Stimulated activated memory B cell treated with anti-CD40 and anti-IgM and Interleukin-4, amounts not matched to agents 10 μg/mL and 1 μg/mL and 100 μg/mL, for 72 hours (primary cell): ENCODE measurements at places on chromosomes 13 and 19.
A peak's percentile ranks its signal among the peaks of the same experiment; 100 is the strongest.

DNA sequence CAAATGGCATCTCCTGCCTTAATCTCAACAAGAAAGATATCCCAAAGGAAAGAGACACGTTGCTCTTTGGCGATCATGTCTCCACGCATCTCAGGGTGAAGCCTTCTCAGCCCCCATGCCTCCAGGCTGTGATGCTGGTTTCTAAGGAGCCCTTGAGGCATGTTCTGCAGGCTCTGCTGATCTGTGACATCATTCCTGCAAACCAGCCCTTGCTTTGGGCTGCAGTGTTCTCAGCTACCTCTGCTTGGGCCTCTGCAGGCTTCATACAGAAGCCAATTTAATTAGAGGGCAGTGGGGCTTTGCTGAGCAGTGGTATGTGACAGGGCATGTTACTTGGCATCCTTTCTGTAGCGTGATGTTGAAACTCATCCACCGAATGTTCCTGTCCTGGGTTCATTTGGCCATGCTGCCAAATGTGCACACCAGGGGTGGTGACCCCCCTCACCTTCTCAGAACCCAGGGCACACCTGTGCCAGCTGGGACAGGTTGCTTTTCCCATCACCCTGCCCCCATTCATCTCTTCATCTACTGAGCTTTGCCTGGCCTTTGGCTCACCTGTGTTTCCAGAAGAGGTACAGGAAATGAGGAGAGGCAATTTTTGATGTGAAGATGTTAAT is 230.9 kb downstream of the TEX29 start:
- no peak for ATAC-seq

GRCh38 chr13:69283837-69284236 is 823.8 kb upstream of the ATXN8OS start:
- ATAC-seq: no peak

DNA sequence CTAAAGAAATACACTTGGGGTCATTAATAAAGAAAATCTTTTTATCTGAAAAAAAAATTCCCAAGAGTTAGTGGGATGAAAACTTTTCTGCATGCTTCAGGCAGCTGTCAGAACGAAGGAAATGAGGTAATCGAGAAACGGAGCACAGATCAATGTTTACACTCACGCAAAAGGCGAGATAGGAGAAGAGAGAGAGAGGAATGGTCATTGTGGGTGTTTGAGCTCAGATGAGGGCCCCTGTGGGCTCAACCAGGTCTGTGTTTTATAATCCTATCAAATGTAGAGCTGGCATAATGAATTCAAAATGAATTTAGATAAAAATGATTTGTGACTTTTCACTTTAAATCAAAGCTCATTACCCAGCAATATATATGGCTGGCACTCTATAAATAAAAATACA is 6.3 kb upstream of the RXFP2 start:
- ATAC-seq: no peak

- no peak for ATAC-seq
Measured at GRCh38 chr13:60617991-60618733, 221.1 kb downstream of the TDRD3 start.

DNA sequence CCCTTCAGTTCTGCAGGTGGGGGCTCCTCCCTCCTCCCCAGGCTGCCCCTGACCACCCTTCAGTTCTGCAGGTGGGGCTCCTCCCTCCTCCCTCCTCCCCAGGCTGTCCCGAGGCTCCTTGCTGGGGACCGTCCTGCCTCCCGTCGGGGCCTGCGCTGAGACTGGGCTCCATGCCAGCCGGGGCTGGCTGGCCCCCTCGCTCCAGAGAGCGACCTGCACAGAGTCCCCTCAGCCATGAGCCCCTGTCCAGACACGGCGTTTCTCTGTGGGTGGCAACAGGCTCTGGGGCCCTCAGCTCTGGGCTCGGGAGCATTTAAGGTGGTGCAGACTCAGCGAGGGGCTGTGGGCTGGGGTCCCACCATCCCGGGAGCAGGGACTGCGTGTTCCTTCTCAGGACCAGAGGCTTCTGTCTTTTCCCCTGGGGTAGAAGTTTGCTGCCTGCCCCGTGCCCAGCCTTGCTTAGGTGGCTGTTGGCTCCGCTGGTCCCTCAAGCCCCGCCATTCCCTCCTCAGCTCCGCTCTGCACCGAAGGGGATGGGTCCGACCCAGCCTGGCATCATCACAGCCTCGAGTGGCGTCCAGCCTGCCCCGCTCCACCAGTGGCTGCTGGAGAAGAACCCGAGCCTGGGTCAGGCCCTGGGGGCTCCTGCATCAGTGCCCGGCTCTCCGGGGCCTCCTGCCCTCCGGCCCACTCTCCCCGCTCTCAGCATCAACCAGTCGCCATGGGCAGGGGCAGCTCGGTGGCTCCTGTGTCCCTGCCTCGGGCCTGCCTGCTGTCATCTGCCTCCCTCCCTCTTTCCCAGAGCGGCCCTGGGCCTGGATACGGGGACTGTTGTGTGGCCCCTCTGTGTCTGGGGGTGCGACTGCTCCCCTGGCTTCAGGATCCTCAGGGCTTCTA is 27.6 kb downstream of the CSNK1G2 start:
- no peak for ATAC-seq

GRCh38 chr19:3426433-3426832 is 53.9 kb downstream of the SMIM24 start:
- ATAC-seq: no peak

DNA sequence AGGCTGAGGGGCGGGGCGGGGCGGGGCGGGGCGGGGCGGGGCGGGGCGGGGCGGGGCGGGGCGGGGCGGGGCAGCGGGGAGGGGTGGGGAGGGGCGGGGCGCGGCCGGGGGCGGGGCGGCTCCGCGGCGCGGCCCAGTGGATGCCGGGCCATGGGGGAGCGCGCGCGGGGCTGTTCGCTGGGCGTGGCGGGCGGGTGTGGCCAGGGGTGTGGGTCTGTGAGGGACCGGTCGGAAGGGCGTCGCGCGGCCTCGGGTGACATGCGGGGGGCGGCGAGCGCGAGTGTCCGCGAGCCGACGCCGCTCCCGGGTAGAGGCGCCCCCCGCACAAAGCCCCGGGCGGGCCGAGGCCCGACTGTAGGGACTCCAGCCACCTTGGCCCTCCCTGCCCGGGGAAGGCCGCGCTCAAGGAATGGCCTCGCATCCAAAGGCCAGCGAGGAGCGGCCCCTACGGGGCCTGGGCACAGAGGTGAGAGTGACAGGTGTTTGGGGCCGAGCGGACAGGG is at the start of gene ZFP28:
ZFP28 (plus strand) TSS at position 188 of the 503 bp plus-strand sequence; CDS start at position 259, 71 bp downstream.
- ATAC-seq: peak; percentile 90
